ENCODE measurements at places on chromosomes 4 and X.
A peak's percentile ranks its signal among the peaks of the same experiment; 100 is the strongest.

DNA sequence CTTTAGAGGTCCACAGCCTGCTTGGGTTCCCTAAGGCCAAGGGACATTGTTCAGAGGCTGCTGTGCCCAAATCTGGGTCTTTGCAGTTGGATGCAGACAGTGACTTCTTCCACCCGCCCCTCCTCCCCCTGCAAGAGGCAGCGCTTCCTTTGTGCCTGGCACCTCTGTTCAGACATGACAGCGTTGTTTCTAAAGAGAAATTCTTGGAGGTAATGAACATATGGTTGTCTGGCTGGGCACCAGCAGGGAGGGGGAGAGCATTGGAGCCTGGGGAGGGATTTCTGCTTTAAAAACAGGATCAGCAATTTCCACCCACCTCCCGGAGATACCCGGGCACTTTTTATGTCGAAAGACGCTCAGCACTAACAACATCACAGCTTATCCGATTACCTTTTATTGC, 51.5 kb downstream of the PSAPL1 start:
- no peak for DNase-seq

- DNase-seq, result no peak
Measured at GRCh38 chr4:25030277-25031076, at the start of gene LGI2. TSS of gene LGI2 (minus strand) at chr4:25030946. CDS start at chr4:25030693, 253 bp downstream.

- no peak for DNase-seq
Measured at GRCh38 chr4:145014365-145014764, 83.6 kb downstream of the ANAPC10 start.

GRCh38 chr4:183291070-183291469, 29.0 kb downstream of the CLDN22 start:
- DNase-seq, result no peak

- DNase-seq, result no peak
Measured at GRCh38 chr4:38751341-38752010, 31.3 kb downstream of the TLR10 start.

DNA sequence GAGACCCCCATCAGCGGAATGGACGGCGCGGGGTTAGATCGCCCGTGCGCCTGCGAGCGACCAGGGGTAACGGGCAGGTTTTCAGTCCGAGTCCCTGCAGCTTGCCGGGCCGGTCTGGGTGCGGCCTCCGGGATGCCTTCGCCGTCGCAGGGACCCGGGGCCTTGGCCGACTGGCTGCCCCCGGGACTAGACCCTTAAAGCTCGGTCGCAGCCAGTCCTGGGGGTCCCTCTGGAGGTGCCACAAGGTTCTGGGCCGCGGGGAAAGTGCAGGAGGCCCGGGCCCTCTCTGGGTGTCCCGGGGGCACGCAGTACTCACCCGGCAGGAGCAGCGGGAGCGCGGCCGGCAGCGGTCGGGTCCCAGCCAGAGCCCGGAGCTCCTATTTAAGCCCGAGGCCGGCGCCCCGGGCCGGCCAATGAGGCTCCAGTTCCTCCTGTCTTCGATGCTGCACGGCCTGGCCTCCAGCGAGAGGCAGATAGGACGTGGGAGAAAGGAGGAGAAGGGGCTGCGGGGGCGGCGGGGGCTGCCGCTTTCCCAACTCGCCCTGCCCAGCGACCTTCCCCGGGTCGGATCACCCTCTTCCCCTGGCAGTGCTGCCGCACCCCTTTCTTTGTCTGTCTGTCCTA, at the start of gene SPON2:
SPON2 (minus strand) TSS at position 356 of the 624 bp plus-strand sequence.
- no peak for DNase-seq

DNA sequence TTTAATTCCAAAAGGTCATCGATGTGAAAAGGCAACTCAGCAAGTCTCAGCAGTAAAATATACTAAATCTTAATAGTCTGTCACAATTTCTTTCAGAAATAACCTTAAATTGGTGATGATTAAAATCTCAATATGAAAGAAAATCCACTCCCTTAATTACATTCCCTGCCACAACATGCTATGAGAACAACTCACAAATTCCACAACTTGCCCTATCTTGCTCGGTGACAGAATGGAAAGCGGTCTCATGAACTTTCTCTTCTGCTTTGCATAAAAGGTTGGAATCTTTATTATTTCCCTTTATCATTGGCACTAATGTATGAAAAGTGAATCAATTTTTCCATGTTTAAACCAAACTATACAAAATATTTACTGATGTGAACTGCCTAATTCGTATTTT, 380.8 kb downstream of the TMA16 start:
- DNase-seq, result no peak

GRCh38 chr4:15182600-15183220, 180.4 kb downstream of the CPEB2 start:
- peak; percentile 51 for DNase-seq

DNA sequence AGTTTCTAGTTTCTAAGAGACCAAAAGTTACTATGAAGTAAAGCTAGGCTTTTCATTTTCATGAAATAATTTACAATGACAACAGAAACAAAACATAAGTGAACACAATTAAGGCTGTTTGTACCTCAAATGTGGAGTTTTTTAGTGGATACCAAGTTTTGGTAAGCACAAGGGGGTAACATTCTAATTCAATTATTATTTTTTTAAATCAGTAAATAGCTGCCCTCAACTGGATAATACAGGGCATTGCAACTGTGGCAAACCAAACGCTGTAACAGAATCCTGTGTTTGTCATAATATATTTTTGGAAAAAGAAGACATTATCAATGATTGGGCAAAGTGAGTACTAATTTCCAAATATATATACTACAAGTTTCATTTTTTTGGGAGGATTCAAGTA, 150.3 kb downstream of the FBXW7 start:
- no peak for DNase-seq

GRCh38 chr4:186067757-186068385, 1.1 kb upstream of the TLR3 start:
- DNase-seq, result peak; percentile 39

Data from activated CD4-positive, alpha-beta T cell treated with anti-CD3 and anti-CD28 coated beads, Interleukin-2, Interleukin-4, amounts not matched to agents 100 ng/mL and 50 ng/mL, durations not matched to agents 16 hours and 8 hours (primary cell).